ENCODE measurements at places on chromosomes 3 and 15.

- no peak for DNase-seq
Measured at GRCh38 chr3:36250191-36250590, 130.1 kb upstream of the STAC start.

DNA sequence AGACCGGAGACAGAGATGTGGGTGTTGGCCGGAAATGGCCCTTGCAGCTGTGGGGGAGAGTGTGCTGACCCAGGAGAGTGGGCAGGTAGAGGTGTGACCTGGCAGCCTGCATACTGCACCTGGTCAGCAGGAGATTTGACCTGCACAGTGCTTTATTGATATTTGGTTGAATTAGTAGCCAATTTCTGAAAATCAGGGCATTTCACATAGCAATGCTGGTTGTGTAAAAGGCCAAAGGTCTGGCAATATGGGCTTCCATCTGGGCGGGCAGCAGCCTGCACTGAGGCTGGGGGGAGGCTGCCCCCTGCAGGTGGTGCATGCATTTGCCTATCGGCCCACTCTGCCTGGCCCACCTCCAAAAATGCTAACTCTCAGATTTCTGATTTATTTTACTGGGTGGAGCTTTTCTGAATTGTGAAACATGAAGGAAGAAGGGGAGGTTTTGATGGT lies 9.4 kb upstream of the MGLL start:
- no peak for DNase-seq

DNA sequence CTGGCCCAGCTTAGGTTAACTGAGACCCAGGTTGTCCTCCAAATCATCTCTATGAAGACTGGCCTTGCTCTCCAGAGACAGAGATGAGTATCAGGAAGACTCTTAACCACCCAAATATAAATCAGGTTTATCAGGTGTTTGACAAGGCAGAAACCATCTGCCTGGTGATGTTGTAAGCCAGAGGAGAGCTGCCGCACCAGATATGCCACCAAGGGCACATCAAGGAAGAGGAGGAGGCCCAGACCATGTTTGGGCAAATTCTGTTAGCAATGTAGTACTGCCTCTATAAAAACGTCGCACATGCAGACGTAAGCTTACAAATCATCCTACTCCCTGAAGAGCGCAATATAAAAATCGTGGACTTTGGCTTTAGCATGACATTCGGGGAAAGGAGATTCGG lies 21.0 kb upstream of the RPL32 start:
- no peak for DNase-seq

DNA sequence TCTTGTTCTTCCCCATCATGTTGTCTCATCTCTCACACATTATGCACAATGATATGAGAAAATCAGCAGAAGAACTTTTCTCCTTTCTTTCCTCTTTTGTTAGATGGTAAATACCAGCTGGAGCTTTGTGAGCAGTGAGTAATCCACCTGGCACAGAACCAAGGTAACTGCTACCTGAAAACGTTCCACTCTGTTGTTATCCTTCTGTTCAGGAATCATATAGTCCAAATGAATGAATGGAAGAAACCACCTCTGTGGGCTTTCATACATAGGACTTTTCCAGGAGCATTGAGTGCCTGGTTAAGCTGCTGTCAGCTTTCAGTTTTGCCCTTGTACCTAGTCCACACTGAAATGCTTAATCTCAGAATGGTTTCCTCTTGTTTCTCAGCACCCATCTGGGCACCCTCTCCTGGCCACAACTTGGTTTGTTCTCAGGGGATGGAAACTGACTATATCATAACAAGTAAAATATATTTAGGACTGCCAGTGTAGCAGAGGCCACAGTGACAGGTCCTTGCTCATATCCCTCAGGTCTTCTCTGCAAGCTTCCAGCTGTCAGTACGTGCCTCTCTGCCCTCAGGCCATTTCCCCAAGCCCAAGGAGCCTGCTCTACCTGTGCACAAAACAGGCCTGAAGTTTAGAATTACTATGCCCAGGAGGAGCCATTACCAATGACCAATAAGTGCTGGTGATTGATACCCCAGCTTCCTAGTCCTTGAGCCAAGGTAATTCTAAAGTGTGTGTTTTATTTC lies 23.5 kb upstream of the SLC4A7 start:
- DNase-seq: no peak

Measured in stimulated activated CD8-positive, alpha-beta memory T cell treated with anti-CD3 and anti-CD28 coated beads, Interleukin-7, amount 100 ng/mL, for 4 hours (primary cell).